Activated CD8-positive, alpha-beta memory T cell treated with anti-CD3 and anti-CD28 coated beads, Interleukin-2, amount 50 U/mL, for 4 hours (primary cell): ENCODE measurements at places on chromosomes 12 and 14.

GRCh38 chr14:82889701-82890100 lies 1356.0 kb upstream of the SEL1L start:
- DNase-seq: no peak

GRCh38 chr14:73381380-73382013 lies 76.8 kb downstream of the NUMB start:
- DNase-seq: no peak

DNA sequence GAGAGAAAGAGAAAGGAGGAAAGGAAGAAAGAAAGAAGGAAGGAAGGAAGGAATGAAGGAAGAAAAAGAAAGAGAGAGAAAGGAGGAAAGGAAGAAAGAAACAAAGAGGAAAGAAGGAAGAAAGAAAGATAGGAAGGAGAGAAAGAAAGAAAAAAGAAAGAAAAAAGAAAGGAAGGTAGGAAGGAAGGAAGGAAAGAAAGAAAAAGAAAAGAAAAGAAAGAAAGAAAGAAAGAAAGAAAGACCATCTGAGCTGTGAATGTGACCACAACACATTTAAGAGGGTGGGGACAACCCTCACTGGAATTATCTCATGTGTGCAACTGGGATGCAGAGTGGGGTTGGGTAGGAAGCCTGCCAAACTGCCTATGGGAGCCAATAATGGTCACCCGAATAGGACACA lies 36.0 kb upstream of the BATF start:
- no peak for DNase-seq

DNA sequence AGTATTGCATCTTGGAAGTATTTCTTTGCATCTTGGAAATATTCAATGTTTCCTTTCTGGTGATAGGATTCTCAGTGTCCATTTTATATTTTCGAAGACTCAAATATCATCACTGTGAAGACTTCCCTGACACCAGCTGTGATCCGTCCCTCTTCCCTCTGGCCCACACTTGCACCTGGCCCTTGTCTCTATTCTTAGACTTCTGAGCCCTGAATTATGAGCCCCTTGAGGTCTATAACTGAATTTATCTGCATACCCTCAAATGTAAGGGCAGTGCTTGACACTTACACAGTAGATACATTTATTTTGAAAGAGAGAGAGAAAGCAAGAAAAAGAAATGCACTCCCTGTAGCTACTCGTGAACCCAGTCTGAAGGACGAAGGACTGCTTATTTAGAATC lies 376.7 kb downstream of the ZFP36L1 start:
- no peak for DNase-seq

GRCh38 chr12:2486796-2487195 lies 308.0 kb upstream of the FKBP4 start:
- no peak for DNase-seq

- DNase-seq: no peak
These were observed 270.4 kb upstream of the RTL1 start for GRCh38 chr14:101173698-101174521.

- no peak for DNase-seq
These were observed 1.0 kb upstream of the NR4A1 start for GRCh38 chr12:52050116-52050757.
